ENCODE measurements at places on chromosomes 1 and 21.

GRCh38 chr1:15146971-15147376 is 6.6 kb upstream of the TMEM51 start:
- no peaks in the 10 kb centered on the region for H3K36me3 ChIP-seq
- H3K4me1 ChIP-seq: no peaks in the 10 kb centered on the region
- DNase-seq: no peak
- H3K27me3 ChIP-seq: no peaks in the 10 kb centered on the region

GRCh38 chr1:17040135-17040534 is 13.7 kb downstream of the SDHB start:
- DNase-seq: no peak
- no peaks in the 10 kb centered on the region for H3K4me1 ChIP-seq
- H3K4me3 ChIP-seq: no peak overlapping the region
- no peaks in the 10 kb centered on the region for H3K27me3 ChIP-seq
- peaks cover 16% of the 10 kb centered on the region for H3K36me3 ChIP-seq

DNA sequence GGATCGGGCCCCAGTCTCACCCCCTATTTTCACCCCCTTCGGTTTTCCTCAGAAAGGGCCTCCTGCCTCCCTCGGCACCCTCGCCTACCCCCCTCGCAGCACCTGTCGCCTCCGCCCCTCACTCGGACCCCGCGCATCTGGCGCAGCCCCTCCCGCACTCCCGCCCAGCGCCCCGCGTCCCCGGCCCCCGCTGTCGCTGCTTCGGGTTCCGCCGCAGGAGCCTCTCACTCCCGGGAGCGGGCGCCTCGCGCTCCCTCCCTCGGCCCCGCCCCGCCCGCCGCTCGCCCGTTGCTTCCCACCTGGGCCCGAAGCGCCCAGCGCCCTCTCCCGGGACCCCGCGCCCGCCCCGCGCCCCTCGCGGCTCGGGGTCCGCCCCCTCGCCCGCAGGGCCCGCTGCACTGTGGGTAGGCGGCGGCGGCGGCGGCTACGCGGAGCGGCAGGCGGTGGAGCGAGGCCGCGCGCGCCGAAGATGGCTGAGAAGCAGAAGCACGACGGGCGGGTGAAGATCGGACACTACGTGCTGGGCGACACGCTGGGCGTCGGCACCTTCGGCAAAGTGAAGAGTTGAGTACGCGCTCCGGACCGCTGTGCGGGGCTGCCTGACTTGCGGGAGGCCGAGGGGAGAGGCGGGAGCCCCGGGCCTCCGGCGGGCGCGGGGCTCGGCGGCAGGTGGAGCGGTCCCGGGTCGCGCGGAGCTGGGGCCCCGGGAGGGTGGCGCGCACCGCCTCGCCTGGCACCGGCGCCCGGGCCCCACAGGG is at the start of gene PRKAA2:
TSS of gene PRKAA2 (plus strand) at position 396 of the 758 bp plus-strand sequence. CDS start at position 470, 74 bp downstream.
- peak within 1 kb of the TSS; percentile 68 for H3K4me3 ChIP-seq
- H3K27me3 ChIP-seq: no peaks in the 10 kb centered on the region

DNA sequence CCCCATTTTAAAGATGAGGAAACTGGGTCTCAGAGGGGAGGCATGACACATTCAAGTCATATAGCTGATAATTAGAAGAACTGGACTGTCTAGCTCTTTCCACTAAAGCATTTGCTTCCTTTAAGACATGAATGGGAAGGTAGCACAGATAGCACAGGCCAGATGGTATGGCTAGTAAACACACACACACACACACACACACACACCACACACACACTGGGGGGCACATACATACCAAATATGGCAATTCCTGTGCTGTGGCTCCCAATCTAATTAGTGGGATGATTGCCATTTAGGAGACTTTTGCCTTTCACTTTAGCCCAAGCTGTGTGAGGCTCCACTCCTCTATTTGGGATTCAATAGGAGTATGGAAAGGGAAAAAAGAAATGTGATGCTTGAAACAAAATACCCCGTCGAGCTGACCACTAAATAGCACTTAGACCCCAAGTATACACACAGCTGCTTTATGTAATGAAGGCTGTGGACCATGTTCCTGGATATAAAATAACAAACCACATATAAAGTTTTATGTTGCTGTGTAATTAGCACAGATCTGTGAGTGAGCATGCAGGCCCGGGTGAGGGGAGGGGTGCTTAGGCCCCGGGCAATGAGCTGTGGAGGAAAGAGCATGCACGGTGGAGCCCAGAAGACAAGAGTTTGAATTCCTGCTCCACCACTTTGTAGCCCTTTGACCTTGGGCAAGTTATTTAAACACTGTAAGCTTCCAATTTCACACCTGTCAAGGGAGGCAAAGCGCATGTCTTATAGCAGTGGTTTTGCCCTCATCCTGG is 6.8 kb upstream of the TRABD2B start:
- peaks cover 3% of the 10 kb centered on the region for H3K27me3 ChIP-seq
- peaks cover 4% of the 10 kb centered on the region for H3K4me1 ChIP-seq
- H3K27ac ChIP-seq: no peak overlapping the region
- H3K36me3 ChIP-seq: no peaks in the 10 kb centered on the region
- no peak for DNase-seq
- no peak overlapping the region for H3K4me3 ChIP-seq

DNA sequence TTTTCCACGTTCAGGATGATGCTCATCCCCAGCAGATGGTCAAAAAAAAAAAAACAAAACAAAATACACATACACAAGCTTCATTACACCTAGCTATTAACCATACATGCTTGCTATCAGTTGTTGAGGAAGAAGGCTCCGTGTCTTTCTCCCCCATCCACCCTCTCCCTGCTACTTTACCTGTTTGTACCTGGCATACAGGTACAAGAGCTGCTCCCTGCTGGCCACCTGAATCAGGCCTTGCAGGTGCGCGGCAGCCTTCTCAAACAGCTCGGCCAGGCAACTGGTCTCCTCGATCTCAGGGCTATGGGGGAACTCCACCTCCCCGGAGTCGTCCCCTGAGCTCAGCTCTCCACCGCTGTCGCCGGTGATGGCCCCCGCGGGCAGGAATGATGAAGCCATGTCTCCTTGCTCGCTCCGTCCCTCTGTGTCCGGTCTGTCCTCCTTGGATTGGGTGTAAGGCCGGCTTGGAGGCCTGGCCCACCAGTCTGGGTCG is 464 bp downstream of the ACBD6 start:
- H3K4me1 ChIP-seq: no peaks in the 10 kb centered on the region
- peak overlapping the region; percentile 75 for H3K4me3 ChIP-seq
- H3K36me3 ChIP-seq: peaks cover 13% of the 10 kb centered on the region
- peak; percentile 44 for DNase-seq
